ENCODE measurements at places on chromosomes 6 and 20.

- peak; percentile 6 for ATAC-seq
Measured at GRCh38 chr20:51365670-51366069, 176.8 kb downstream of the NFATC2 start.

DNA sequence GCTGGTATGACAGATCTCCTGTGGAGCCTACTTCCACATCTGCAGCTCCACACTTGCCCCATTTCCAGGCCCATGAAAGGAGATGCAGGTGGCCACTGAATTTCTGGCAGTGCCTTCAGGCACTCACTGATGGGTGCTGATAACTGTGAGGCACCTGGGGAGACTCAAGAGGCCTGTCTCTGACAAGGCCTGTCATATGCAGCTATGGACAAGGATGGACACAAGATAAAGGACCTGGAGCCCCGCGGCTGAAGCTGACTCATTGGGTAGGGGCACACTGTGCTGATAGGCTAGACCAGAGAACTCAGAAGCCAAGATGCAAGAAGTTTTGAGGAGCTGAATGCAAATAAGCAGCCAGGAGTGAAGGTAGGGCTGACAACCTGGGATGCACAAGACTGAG is 81.0 kb upstream of the LRFN2 start:
- no peak for ATAC-seq

DNA sequence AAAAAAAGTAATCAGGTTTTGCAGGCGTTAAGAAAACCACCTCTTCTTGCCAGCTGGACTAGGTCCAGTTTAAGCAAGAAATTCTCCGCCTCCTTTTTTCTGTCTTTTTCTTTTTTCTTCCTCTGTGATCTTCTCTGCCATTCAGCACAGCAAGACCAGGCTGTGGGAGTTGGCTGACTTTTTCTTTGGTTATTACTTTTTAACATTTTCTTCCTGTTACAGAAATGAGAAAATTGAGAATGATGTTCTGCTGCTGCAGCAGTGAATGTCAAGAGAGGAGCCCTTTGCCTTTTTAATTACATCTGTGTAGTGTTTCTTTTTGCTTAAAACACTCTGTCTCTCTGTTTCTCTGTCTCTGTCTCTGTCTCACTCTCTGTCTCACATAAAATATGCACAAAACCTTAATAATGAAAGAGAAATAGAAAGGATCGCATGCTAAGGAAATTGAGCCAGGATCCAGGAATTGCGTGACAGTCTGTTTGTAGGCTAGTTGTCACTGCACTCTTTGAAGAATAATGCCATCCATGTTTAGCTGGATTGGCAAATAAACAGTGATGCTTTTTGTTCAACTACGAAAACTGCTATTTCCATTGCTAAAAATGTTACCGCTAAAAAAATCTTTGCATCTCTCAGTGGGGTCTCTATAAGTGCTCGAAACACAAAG is 103.2 kb upstream of the SUPT3H start:
- ATAC-seq = no peak

DNA sequence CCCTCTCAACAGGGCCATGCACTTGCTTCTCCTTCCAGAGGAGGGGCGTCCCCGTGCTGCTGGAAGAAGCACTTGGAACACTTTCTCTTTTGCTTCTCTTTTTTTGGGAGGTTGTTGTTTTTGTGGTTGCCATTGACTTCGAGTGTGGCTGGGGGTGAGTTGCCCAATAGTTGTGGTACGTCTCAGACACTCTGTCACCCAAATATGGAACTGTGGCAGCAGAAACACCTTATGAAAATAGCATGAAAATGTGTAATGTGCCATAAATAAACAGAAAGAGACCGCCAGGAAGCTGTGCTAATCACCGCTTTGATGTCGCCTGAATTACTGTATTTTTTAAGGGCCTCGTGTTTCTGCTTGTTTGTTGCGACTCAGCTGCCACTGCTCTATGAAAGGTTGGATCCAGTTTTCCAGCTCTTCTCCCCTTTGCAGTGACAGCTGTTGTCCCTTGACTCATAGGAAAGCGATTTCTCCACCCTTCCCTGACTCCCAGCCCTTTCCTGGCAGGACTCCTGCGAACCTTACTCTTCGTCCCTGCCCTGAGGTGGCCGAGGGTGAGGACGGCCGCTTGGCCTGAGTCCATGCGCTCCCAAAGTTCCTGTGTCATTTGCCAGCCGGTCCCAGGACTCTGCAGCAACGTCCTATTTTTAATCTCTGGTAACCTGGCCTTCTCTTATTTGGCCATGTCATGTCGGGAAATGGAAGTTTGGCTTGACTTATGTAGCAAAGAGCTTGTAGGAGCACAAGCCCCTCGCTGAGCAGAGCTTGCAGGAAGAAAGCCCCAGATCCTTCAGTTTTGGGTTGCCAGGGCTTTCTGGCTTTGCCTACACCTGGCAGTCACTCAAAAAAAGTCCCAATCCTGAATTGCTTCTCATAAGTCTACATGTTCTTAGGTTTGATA is 694.6 kb downstream of the QKI start:
- ATAC-seq = peak; percentile 77

DNA sequence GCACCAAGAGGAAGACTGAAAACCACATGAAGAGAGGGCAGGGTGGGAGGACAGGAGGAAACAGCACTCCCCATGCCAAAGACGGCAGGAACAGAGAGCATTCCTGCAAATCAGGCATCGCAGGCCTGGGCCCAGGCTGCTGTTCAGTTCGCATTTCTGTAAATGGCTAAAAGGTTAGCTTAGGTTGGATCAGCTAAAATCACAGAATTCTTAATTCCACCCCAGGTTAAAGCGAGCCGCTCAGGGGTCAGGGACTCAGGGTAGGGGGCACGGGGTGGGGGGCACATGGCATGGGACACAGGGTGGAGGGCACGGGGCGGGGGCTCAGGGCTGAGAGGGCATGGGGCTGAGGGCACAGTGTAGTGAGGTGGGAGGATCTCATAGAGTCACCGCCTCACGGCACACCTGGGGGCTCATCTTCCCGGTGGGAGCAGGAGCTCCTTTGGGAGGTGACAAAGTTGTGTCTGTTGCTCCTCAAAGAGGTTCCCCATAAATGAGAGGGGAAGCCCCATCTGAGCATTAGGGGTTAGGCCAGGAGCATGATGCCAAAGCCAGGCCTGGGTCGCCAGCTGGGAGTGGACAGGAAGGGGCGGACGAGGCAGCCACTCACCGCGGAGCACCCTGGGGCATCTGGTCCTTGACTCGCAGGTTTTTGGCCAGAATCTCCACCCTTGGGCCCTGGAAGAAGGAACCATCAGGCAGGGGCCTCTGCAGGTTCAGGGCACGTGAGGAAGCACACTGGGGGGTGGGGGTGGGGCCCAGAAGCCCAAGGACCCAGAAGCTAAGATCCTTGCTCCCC is 200.7 kb downstream of the PREX1 start:
- ATAC-seq = no peak

- ATAC-seq = no peak
Measured at GRCh38 chr20:370977-371754, 9.4 kb upstream of the TRIB3 start.

- no peak for ATAC-seq
Measured at GRCh38 chr6:193773-194310, 98.4 kb upstream of the DUSP22 start.

DNA sequence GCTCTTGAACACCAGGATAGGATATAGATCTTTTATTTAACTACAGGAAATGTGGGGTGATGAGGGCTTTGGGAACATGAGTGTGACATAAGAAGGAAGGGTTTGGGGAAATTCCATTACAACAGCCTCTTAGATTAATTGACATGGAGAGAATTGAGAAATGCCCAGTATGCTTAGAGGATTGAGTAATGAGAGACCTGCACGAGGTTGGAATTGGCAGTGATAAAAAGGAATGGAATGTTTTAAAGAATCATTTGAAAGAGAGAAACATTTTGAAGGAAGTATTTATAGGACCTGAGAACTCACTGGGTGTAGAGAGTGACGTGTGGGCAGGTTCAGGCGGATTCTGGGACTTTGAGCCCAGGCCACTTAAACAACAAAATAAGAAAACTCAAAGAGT is 227.0 kb downstream of the BMP2 start:
- ATAC-seq = peak; percentile 43

GRCh38 chr20:60512443-60512842 is 554.2 kb downstream of the CDH26 start:
- no peak for ATAC-seq

DNA sequence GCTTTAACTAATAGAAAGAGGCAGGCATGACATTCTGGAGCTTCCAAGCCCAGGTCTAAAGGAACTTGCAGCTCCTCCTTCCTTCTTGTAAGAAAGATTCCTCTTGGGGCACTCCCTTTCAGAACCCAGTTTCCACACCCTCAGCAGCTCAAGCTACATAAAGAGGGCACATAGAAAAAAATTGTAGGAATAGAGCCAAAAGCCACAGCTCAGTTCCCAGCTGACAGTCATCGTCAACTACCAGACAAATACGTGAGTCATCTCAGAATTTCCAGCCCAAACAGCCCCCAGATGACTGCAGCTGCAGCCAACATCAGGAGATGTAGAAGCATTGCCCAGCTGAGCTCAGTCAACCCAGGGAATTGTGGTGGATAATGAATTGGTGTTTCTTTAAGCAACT is 349.8 kb upstream of the ARID1B start:
- no peak for ATAC-seq

GRCh38 chr6:46113370-46113769 is 16.4 kb upstream of the ENPP4 start:
- ATAC-seq = no peak

GRCh38 chr6:3345836-3346235 is 87.1 kb downstream of the PSMG4 start:
- ATAC-seq = no peak

GRCh38 chr20:4817230-4817671 is 95.5 kb downstream of the PRND start:
- ATAC-seq = no peak

GRCh38 chr20:137668-138490 is 4.5 kb upstream of the DEFB126 start:
- ATAC-seq = no peak

DNA sequence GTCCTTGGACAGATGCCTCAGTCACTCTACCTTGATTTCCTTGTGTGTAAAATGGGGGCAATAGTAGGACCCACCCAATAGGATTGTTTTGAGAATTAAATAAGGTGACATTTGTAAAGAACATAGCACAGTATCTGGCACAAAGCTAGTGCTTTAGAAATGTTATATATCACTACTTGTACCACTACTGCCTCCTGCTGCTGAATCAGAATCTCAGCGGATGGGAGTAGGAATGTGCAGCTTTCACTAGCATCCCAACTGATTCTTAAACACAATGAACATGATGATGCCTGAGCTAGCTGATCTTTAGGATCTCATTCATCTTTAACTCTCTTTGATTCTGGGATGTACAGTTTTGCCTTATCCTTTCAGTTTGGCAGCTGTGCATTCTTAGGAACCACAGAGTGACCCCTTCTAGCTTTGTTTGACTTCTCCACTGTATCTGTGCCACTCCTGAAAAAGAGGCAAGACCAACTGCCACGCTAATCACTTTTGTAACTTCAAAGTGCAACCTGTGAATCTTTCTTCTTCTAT is 7.2 kb downstream of the PBOV1 start:
- ATAC-seq = no peak

Data from gastroesophageal sphincter (tissue), 4 donors.